ENCODE measurements at places on chromosomes 16 and 17.

DNA sequence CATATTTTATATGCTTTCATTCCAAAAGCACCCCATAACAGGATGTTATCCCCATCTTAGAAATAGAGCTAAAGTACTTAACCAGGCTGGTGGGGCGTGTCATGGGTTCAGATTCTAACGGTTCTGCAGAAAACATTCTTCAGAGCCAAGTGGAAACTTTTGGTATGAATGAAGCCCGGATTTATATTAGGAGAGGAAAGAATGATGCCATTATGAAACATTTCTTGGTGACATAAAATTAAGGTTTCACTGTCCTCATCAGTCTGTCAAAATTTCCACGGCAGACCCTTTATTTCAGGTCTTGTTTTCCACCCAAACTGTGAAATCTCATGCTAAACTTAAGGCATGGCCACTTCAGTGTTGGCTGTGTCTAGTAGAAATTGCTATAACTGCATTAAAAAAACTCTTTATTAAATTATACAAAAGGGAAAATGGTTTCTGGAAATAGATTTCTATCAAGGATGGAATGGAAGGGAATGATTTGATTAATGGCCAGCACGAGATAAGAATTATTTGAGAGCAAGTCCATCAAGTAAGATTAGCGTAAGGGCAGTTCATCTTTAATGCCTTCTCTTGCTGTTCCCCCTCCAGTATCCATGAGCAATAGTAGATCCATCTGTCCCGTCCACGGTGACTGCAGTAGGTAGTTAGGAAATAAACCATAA is 11.7 kb downstream of the PRKCA start:
- DNase-seq = no peak

GRCh38 chr16:3536851-3537250 is 36.0 kb downstream of the CLUAP1 start:
- DNase-seq = no peak

- no peak for DNase-seq
Measured at GRCh38 chr16:82187829-82188228, 17.8 kb upstream of the MPHOSPH6 start.

GRCh38 chr16:29894352-29894751 is 5.0 kb downstream of the SEZ6L2 start:
- DNase-seq = no peak

DNA sequence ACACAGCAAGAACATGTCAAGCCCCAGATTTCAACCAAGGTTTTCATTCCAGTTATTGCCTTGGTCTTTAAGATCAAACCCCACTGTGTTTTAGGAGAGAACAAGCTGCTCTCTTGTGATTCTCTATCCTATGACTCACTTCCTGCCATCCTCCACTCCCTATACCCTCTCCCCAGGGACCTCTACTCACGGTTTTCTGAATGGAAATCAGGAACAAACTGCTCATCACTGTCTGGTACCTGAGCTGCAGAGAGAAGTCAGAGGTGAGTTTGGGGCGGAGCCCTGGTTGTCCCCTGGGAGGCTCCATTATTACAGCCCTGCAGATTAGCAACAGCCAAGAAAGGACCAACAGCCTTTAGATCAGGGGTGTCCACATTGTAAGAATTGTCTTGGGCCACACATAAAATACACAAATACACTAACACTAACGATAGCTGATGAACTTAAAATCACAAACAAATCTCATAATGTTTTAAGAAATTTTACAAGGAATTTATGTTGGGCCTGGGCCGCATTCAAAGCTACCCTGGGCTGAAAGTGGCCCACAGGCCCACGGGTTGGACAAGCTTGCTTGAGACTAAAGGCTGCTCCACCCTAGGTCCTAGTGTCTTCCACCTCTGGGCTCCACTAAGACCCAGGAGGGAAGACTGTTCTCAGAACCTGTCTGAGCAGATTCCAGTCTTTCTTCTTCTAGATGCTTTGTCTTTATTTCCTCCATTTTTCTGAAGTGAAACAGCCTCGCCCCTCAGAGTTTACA is 9.7 kb downstream of the ETV4 start:
- no peak for DNase-seq

DNA sequence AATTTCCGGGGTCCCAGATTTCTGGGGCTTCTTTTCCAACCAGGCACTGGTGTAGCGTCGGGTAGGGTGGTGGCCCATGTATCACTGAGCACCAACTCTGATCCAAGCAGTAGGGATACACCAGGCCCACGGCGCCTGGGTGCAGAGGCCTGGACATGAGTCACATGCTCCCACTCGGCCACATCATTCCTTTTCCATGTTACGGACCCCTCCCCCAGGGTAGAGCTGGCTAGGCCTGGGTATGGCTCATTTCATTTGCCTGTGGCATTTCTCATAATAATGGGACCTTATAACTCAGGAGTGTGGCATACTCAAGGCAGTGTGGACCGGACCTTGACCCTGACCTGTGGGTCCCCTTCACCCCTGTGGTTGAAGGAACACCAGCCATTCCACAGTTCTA is 18.0 kb upstream of the NDRG4 start:
- DNase-seq = no peak

GRCh38 chr17:18139949-18140348 is 31.4 kb downstream of the MYO15A start:
- no peak for DNase-seq

GRCh38 chr16:24773771-24774427 is 44.4 kb downstream of the TNRC6A start:
- DNase-seq = no peak

DNA sequence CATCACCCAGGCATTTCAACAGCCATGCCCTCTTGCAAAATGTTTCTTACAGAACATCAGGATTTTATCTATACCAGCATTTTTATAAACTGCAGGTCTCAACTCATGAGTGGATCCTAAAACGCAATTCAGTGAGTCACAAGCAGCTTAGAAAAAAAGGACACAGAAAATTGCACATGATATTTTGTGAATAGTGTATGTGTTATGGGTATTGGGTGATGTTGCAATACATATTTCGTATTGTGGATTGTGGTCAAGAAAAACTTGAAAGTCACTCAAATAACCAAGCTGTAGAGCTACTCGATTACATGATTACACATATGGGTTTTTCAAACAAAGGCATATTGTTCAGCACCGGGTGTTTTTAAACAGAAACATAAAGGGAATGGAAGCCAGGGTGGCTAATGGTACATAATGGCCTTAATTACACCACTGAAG is 1.4 kb downstream of the WIPI1 start:
- DNase-seq = no peak

DNA sequence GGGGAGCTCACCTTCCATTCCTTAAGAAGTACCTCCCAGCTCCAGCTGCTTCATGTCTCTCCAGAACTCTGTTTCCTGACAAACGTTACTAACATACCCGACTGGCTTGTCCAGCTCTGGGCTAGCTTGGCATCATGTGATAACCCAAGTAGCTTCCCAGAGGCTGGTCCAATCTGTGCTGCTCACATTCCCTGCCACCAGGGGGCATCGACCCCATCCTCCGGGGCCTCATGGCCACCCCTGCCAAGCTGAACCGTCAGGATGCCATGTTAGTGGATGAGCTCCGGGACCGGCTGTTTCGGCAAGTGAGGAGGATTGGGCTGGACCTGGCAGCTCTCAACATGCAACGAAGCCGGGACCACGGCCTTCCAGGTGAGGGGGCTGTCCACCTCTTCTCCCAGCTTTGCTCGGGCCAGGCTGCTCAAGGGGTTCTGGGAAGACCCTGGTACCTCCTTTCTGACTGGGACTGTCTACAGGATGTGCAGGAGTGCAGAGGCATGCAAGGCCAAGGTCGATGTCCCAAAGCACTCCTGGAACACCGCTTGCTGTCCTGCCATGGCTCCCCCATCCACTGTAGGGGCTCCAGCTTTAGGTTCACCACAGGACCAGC is 7.6 kb downstream of the EPX start:
- DNase-seq = peak; percentile 85

GRCh38 chr17:74429604-74430384 is 2.1 kb upstream of the GPRC5C start:
- no peak for DNase-seq

- no peak for DNase-seq
Measured at GRCh38 chr16:590188-590814, 435 bp downstream of the RAB40C start.

- no peak for DNase-seq
Measured at GRCh38 chr16:57325458-57325857, 33.1 kb upstream of the CCL22 start.

DNA sequence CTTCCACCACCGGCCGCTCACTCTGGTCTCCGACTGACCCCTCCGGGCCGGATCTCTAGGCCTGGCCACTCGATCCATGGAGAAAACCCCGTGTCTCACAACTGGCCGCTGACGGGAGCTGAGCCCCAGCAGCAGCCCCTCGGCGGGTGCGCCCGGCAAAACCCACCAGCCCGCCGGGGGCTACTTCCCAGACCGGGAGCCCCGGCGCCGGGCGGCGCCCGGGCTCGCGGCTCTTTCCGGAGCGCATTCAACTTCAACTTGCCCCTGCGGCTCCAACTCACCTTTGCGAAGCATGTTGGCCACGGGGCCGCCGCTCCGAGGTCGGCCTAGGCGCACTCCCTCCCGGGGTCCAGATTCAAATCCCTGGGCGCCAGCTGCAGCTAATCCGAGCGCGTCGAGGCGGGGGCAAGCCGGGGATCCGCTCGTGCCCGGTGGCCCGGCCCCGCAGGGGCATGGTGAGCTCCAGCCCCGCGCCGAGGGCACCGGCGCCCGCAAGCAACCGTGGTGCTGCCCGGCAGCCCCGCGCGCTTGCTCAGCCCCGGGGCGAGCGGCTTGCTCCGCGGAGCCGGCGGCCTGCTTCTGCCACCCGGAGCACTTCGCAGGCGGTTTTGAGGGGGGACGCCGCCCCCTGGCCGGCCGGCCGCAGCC is 438 bp downstream of the RTN4RL1 start:
- no peak for DNase-seq

DNA sequence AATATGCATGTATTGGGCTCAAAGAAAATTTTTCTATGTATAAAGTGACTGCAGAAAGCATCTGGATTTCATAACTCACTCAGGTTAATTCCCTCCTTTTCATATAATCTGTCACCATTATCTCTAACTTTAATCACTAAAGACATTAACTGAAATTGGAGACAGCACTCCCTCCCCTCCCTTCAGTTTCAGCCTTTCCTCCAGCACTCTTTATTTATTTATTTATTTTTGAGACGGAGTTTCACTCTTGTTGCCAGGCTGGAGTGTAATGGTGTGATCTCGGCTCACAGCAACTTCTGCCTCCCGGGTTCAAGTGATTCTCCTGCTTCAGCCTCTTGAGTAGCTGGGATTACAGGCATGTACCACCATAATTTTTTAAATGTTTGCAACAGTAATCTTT is 43.1 kb downstream of the CDH8 start:
- no peak for DNase-seq

- no peak for DNase-seq
Measured at GRCh38 chr17:74579900-74580299, 12.2 kb downstream of the CD300LD start.

DNA sequence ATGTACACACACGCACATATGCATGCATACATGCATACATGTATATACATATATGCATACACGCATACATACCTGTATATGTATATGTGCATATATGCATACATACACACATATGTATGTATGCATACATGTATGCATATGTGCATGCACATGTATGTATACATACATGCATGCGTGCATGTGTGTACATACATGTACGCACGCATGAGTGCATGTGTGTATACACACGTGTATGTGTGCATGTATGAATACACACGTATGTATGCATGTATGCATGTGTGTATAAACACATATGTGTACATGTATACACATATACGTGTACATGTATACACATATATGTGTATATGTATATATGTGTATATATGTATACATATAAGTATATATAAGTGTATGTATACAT is 28.5 kb upstream of the DLX3 start:
- DNase-seq = no peak

GRCh38 chr16:87461466-87461991 is 31.3 kb downstream of the ZCCHC14 start:
- peak; percentile 67 for DNase-seq

GRCh38 chr16:67055712-67056487 is 27.0 kb downstream of the CBFB start:
- no peak for DNase-seq

DNA sequence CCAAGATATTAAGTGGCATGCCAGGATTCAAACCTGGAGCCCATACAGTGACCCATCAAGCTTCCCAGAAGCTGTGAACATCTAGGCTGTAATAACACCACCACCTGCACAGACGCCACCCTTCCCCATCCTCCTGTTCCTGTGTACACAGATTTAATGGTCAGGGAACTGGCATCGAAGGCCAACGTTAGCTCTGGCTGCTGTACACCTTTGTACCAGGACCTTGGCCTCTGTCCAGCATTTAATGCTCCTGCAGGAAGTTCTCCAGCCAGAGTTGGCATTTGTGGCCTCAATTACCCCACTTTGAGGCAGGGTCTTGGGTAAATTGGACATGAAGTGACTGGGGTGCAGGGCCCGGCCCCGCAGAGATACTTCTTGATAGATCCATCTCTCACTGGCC is 49.3 kb downstream of the SCNN1B start:
- DNase-seq = no peak

DNA sequence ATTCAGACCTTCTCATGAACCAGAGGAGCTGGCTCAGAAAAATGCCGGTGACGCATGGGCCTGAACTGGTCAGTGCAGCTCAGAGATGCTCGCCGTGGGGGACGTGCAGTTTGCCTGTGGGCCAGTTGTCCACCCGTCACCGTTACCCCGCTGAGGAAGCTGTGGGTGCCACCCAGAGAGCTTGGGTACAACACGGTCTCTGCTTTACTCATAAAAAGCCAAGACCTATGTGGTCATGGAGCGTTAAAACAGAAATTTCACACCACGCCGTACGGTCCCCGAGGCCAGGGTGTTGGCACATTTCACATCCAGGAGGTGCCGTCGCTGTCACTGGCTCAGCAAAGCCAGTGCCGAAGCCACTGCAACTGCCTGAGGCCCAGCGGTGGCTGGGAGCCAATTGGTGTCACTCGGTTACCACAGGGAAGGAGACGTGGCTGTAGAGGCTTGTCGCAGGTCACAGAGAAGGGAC is 120.9 kb downstream of the METRNL start:
- peak; percentile 75 for DNase-seq

- DNase-seq = no peak
Measured at GRCh38 chr17:16467886-16468285, 24.1 kb downstream of the LRRC75A start.

DNA sequence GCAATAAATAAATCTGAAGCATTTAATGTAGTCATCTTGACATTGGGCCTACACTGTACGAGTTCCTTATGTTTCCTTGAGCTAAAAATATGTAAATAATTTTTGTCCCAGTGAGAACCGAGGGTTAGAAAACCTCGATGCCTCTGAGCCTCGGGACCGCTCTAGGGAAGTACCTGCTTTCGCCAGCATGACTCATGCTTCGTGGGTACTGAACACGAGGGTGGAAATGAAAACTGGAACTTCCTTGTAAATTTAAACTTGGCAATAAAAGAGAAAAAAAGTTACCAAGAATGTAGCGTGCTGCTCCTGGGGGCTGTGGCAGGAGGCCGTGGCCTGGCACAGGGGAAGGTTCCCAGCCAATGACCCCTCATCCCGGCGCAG is 74.1 kb downstream of the SOCS1 start:
- no peak for DNase-seq
